Stimulated activated CD8-positive, alpha-beta memory T cell treated with anti-CD3 and anti-CD28 coated beads, Interleukin-2, amount 100 ng/mL, for 1 hour (primary cell): ENCODE measurements at places on chromosomes 3 and 15.
A peak's percentile ranks its signal among the peaks of the same experiment; 100 is the strongest.

- no peak for DNase-seq
Measured at GRCh38 chr3:33637482-33637881, 80.6 kb downstream of the CLASP2 start.

DNA sequence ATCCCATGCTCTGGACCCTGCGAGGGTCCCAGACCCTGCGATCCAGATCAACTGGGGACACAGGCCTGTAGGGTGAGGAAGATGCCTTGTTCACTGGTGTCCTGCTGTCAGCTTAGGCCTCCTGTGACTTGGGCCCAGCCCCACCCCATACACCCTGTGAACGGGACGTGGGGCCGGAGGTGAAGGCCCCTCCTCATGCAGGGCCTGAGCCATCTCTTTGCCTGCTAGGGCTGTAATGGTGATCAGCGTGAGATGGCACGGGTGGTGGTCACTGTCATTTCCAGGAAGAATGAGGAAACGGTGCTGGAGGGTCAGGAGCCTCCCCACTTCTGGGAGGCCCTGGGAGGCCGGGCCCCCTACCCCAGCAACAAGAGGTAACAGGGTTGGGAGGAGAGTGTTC is 12.4 kb downstream of the VILL start:
- DNase-seq: no peak

DNA sequence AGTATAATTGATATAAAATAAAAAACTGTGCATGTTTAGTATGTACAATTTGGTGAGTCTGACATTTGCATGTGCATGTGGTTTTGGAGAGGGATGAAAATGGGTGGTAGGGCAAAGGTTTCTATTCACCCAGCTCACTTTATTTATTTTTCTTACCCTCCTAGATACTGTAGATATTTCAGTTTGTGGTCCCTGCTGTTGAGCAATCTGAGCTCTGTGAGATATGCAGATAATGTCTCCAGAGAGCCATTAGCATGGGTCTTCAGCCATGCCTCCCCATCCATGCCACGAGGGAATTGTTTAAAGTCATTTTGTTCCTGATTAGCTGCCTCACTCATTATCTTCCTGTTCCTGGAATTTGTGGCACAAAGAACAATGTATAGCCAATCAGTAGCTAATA is 44.4 kb upstream of the B3GALNT1 start:
- no peak for DNase-seq

- DNase-seq: no peak
Measured at GRCh38 chr3:193983846-193984818, 151.8 kb upstream of the HES1 start.

DNA sequence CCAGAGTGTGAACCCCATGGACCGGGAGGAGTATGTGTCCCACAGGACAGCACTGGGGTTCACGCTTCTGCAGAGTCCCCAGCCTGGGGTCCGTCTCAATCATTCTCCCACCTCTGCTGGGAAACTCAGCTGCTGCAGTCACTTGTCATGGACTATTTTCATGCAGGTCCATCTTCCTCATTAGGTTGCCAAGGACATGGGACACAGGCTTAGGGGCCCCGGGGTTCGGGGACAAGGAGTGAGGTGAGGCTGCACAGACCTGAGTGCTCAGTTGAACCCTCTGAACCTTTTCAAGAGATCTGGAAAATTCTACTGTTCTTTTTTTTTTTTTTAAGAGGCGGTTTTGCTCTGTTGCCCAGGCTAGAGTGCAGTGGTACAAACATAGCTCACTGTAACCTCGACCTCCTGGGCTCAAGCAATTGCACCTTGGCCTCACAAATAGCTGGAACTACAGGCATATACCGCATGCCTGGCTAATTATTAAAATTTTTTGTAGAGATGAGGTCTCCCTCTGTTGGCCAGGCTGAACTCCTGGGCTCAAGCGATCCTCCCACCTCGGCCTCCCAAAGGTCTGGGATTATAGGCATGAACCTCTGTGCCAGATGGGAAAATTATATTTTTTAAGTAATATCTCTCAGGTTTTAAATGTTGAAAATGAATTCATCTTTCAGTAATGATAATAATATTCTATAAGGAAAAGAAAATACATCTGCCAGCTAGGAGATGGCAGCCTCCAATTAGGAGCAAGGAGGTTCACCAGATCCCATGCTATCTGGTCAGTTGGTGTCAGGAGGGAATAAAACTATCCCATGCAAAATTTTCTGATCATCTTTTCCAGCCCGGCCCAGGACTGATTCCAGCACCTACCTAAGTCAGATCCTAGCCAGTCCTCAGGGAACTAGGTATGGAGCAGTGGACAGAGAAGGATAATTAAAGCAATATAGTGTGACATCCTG is 45.2 kb downstream of the RPN1 start:
- DNase-seq: no peak

DNA sequence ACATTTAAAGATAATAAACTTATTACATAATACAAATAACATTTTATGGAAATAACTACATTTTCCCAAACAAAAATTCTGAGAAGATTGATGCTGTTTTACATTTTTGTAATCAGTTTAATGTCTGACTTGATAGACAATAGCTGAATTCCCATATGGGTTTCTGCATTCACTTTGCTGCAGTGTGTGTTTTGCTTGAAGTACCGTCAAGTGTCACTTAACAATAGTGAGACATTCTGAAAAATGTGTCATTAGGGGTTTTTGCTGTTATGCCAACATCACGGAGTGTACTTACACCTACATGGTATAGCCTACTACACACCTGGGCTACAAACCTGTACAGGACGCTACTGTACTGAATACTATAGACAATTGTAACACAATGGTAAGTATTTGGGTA is 57.5 kb downstream of the USF3 start:
- DNase-seq: no peak

GRCh38 chr15:25180606-25181292 is 226.0 kb downstream of the SNRPN start:
- no peak for DNase-seq

- peak; percentile 22 for DNase-seq
Measured at GRCh38 chr3:3799173-3800079, at the start of gene LRRN1. LRRN1 (plus strand) TSS chr3:3799431; CDS start chr3:3844642, 45,211 bp downstream.

- DNase-seq: no peak
Measured at GRCh38 chr15:66774001-66774814, 72.2 kb downstream of the SMAD6 start.

GRCh38 chr3:28109829-28110228 is 131.6 kb upstream of the CMC1 start:
- DNase-seq: no peak

DNA sequence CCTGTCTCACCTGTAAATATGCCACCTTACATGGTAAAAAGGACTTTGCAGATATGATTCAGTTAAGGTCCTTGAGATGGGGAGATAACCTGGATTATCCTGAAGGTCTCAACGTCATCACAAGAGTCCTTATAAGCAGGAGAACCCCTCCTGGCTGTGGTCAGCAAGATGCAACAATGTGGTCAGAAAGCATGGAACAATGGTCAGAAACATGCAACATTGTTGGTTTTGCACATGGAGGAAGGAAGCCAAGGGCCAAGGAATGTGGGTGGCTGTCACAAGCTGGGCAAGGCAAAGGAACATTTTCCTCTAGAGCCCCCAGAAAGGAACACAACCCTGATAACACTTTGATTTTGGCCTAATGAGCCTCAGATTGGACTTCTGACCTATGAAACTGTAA is 9.4 kb upstream of the SUMF1 start:
- DNase-seq: no peak

GRCh38 chr3:174153871-174154270 is 705.3 kb upstream of the NAALADL2 start:
- DNase-seq: no peak
